CD8-positive, alpha-beta T cell (primary cell): ENCODE measurements at places on chromosomes 6 and 20.

GRCh38 chr20:63854069-63854765 is 7.1 kb upstream of the ABHD16B start:
- DNase-seq, result no peak

- no peak for DNase-seq
Measured at GRCh38 chr6:109939654-109940053, 38.5 kb upstream of the GPR6 start.

DNA sequence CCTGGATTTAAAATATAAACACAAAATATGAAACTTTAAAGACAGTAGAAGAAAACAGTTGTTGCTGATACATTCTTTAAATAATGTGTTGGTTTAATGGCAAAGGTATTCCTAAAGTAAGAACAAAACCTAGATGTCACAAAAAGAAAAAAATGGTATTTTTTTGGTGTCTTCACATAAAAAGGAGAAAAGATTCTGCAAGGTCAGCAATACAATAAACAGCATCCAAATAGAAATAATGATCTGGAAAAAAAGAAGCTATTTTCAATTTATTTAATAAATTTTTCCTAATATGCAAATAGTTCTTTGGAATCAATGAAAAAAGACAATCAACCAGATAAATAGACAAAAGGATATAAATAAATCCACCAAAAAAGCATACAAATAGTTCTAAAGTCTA is 6.5 kb upstream of the ADGRF1 start:
- DNase-seq, result no peak

DNA sequence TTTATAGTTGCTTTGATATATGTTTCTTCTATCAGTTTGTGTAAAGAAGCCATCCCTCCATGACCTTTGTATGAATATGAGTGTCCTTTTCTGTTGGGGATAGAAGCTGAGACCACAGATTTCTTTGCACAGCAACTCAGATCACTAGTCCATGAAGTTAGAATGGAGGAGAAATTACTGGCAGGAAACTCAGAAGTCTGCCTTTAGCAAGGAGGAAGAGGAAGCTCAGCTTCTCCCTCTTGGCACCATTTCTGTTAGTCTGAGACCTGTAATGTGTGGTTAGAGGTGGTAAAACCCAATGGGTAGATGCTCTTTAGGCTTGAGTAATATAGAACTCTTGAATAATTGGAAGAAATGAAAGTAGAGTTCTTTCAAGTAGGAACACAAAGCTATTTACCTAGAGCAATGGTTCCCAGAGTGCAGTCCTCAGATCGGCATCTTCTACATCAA is 995.3 kb upstream of the FLRT3 start:
- no peak for DNase-seq

DNA sequence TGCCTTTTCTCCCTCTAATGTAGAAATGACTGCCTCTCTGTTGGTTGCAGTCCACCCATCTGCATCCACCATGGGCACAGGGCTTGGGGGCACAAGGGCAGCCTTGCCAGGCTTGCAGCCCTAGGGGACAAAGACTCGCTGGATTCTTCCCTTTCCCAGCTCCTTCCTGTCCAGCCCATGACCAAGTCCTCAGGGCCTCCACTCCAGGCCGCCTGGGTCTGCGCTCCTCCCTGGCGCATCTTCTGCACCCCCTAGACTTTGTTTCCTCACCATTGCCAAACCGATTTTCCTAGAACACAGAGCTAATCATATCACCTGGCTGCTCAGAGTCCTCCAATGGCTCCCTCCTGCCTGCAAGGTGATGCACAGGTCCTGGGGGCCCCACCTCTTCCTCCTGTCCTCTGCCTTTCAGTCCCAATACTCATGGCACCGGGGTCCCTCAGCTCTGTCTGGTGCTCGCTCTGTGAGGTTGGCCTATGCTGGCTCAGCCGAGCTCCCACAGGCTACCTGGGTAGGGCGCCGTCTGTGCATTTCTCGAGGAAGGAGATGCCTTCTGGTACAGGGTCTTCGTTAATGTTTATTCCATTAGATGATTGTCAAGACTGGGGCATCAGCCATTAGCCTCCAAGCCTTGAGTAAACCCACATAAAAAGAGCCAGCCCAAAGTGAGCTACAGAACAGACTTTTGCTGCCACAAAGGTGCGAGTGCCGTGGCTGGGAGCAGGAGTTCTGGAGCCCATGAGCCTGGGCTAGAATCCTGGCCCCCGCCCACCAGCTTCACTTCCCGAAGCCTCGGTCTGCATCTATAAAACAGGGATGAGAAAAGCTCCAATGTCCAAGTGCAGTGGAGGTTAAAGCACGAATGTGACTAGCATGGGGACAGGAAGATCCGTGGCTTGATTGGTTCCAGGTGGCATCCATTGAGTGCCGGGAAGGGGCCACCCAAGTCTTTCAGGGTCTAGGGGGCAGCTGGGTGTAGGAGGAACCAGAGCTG is 17.7 kb downstream of the PSMG4 start:
- no peak for DNase-seq

DNA sequence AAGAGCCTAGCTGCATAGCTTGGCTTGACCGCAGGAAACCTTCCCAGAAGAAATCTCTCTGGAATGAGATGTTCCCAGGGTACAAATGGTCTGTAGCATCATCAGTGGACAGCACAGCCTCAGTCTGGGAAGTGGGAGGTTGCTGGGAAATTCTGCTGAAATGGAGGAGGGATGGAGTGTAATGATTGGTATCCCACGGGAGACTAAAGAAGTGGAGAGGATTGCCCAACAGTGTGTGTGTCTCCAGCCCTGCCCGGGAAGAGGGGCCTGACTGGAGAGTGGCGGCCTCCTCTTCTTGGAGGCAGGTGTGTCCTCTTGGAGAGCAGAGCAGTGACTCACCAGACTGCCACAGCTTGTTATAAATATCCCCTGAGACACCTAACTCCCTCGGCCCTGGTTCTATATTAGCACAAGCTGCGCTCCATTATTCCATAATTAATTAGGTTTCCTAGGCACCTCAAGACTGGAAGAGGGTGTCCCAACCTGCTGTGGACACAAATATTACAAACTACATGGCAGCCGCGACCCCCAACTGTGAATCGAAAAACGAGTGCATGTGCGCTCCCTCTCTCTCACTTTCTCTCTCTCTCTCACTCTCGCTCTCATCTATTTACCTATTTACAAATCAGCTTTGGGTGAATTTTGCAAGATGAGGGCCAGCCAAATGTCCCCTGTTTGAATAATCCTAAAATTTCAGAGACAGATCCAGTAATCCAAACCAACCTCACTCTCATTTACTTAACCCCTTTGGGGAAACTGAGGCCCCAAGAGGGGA is 68.8 kb downstream of the FGD2 start:
- no peak for DNase-seq
